ENCODE measurements at places on chromosomes 13 and 19.

DNA sequence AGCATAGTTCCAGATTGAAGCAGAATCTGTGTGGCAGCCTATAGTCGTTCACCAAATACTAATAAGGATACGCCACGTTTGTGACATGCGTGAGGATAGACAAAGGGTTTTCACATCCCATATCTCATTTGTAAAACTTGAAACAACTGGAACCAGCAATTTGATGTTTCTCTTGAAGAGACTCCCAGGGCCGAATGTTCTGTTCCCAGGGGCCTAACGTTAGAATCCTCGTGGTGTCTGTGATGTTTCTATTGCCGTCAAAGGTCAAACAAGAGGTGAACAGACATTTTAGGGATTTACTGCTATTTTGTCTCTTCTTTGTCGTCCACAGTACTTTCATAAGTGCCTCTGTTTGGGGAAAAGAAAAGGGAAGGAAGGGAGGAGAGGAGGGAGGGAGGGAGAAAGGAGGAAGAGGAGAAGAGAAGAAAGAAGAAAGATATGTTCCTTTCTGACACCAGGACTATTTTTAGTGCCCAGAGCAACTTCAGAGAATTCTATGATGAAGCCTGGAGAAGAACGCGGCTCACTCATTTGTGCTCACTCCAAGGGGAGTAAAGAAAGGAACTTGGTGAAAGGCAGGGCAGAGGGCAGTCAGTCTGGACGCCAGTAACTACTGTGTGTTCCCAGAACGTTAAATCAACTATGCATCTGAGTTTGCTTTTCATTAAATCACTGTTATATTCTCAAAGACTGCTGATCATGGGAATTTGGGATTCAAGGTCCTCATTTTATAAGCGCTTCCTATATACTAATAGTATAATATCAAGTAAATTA is 154.5 kb downstream of the DCT start:
- DNase-seq: no peak

- DNase-seq: no peak
Measured at GRCh38 chr13:24293746-24294145, 15.6 kb upstream of the C1QTNF9 start.

- DNase-seq: no peak
Measured at GRCh38 chr13:83620530-83621220, 261.6 kb downstream of the SLITRK1 start.

GRCh38 chr19:46697204-46697960 is 19.5 kb downstream of the PRKD2 start:
- peak; percentile 24 for DNase-seq

DNA sequence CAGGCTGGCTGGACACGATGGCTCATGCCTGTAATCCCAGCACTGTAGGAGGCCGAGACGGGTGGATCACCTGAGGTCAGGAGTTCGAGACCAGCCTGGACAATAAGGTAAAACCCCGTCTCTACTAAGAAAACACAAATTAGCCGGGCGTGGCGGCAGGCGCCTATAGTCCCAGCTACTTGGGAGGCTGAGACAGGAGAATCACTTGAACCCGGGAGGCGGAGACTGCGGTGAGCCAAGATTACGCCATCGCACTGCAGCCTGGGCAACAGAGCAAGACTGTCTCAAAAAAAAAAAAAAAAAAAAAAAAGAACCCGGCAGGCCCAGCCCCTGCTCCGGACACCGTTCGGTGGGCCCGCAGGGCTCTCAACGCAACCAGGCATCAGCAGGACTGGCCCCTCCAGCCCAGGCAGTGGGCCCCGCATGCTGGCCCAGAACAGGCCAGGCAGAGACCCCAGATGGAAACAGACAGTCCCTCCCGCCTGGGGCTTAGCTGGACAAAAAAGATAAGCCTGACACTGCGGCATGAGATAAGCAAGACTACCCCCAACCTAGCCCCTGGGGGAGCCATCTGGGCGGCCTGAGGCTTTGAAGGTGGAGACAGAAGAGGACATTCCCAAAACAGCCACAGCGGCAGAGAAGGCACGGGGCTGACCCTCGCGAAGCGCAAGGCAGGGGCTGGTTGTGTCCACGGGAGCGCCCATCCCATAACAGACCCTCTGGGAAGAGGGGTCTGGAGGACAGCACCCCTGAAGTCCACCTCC is 11.6 kb downstream of the REXO1 start:
- DNase-seq: no peak

DNA sequence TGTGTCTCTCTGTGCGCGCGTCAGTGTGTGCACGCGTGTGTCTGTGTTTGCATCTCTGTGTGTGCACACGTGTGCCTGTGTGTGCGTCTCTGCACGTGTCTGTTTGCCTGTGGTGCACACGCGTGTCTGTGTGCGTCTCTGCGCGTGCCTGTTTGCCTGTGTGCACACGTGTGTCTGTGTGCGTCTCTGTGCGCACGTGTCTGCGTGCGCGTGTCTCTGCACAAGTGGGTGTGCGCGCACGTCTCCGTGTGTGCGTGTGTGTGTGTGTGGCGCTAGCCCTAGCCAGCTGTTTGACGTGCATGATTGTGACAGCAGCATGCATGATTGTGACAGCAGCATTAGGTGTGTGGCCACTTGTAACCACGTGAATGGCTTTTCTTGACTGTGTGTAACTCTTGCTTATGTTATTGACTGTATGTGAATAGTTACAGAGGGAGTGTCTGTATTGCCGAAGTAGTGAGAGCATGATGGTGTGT is 31.1 kb downstream of the ZNF146 start:
- no peak for DNase-seq

Measured in activated CD4-positive, alpha-beta T cell treated with anti-CD3 and anti-CD28 coated beads, Interleukin-2, Interleukin-6, amounts not matched to agents 100 ng/mL and 50 ng/mL, durations not matched to agents 16 hours and 8 hours (primary cell).